ENCODE measurements at places on chromosomes 13 and 19.

- no peak for DNase-seq
These were observed 67.3 kb upstream of the SACS start for GRCh38 chr13:23500849-23501248.

DNA sequence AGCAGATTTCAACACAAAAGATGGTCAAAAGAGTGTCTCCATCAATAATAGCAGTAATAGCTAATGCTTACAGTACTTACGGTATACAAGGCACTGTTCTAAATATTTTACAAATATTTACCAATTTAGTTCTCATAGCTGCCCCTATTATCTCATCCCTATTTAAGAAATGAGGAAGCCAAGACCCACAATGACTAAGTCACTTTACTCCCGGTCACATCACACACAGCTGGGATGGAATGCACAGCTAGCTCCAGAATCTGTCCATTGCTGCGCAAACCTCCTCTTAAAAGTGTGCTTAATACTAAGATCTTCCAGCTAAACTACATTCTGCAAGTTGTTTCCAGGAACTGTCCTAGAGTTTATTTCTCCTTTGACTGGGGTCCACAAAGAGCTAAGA is 63.4 kb downstream of the RAP2A start:
- no peak for DNase-seq

DNA sequence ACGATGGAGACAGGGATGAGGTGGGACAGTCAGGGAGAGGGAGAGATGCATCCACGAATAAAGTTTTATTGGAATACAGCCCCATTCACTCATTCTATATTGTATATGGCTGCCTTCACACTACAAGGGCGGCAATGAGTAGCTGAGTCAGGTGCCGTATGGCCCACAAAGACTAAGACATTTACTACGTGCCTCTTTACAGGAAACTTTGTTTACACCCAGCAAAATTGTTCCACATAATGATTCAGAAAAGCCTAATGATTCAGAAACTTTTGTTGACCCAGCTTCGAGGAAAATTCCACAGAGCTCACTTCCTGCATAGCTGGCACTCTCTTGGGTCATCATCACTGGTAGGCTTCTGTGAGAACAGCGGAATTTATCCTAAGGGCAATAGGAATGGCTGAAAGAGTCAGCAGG is 87.3 kb upstream of the PEG3 start:
- no peak for DNase-seq

DNA sequence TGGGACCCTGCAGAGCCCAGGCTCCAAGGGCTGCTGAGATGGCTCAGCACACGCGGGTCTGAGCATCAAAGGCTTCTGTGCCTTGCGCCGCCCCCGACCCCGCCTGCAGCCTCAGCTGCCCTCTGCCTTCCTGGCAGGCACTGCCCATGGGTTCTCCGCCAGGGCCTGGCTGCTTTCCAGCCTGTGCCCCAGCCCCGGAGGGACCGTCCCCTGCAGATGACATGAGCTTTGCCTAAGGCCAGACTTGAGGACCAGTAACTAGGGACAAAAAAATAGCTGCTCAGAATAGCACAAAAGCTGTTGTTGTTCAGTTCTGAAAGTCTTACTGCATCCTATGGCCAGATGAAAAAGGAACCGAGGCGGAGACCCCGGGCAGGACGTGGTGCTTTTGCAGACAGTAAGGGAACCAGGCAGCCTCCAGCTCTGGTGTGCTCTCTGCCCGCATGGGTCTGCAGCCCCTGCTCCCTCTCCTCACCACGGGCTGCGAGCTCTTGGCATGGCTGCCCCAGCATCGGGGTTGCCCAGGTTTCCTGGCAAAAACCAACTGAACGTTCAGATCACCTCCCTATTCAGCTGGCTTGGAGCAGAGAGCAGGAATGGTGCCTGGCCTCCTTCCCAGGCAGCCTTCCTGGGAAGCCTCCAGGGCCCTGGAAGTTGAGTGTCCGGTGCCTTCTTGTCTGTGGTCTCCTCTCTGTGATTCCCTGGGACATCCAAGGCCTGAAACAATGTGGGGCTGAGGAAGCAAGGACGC is 12.5 kb upstream of the CFAP97D2 start:
- DNase-seq = no peak

DNA sequence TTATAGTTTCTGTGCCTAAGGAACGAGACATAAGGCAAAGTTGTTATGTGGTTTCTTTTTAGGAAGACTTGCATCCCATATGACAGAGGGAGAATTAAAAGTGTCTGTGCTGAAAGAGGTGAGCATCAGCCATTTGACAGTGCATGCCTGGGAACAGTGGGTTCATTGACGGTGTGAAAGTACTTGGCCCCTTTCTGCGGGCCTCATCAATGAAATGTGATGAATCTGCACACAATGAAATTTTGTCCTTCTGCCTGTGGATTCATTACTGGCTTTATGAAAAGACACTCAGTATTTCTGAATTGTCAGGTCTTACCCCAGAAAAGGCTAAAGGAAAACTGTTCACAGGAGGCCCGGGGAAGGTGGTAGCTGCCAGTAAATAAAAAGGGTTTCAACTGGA is 295.8 kb downstream of the FOXO1 start:
- DNase-seq = no peak

- no peak for DNase-seq
These were observed 83.7 kb downstream of the NALCN start for GRCh38 chr13:101332583-101332982.

- no peak for DNase-seq
These were observed 165.1 kb downstream of the PDS5B start for GRCh38 chr13:32751340-32751739.

GRCh38 chr19:58058467-58058866 is 615 bp upstream of the ZNF135 start:
- DNase-seq = no peak

DNA sequence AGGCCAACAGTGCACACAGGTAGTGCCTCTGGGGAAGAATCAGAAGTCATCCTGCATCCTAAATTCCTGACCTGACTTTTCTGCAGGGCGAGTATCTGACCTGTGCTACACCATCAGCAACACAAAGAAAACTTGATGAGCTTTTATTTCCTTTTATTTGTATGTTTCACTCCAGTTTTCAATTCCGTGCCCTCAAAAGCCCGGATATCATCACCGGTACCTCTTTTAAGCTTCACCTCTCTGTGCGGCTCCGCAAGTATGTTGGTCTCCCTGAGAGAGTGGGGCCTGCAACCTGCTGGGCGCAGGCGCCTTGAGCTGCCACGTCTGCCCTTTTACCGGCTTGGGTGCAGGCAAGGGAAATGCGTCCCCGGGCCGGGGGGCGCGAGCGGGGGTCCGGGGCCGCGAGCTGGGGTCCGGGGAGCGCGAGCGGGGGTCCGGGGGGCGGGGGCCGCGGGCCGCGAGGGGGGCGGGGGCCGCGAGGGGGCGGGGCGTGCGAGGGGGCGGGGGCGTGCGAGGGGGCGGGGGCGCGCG is 4.3 kb upstream of the DUXA start:
- peak; percentile 44 for DNase-seq

DNA sequence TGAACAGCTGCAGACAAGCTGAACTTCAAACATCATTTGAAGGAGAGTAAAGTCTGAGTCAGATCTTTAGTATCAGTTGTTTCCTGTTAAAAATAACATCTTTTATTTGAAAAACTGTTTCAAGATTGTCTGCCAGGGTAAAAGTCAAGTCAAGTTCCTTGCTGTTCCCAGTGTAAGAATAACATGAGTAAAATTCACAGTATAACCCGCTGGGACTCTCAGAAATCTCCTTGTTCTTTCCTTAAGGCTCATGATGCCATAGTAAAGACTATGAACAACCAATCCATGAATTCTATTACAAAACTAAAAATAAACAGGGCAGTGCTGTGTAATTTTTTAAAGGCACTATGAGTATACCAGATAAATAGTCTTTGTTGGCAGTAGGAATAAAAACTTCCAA is 112.9 kb downstream of the IRS2 start:
- DNase-seq = no peak

GRCh38 chr13:105087945-105088344 is 1447.5 kb downstream of the EFNB2 start:
- no peak for DNase-seq

DNA sequence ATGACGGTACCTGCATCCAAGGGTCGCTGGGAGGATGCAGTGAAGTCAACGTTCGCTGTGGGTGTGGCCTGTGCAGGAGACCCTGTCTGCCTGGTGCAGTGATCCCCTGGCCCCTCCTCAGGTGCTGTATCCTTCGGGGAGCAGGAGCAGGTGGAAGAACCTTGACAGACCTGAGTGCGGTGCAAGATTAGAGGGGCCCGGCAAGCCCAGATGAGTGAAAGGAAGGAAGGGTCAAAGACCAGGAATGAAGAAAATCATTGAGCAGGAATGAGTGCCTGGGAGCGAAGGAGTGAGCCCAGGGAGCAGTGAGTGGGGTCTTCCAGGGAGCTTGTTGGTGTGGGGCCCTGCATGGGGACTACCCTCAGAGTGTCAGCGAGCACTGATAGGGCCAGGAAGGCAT is 12.7 kb downstream of the B3GNT8 start:
- DNase-seq = no peak

DNA sequence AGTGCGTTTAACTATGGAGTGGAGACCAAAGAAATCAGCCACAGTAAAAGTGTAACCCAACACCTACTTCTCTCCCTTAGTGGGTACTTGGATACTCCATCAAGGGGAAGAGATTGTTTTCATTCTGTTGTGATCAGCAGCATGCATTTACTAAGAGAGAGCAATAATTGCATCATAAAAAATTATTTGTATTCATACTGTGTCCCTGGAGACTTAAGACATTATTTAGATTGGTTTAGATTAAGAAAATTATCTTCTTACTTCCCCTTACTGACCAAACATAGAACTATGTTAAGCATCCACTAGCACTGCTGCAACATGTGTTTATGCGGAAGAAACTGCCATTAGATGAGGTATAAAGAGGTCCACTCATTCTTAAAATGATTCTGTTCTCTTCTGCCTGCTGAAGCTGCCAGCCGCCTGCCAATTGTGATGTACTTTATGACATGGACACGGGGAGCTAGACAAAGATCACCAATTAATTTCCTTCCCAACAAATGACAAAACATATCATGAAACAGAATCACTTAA is 738.5 kb downstream of the DIAPH3 start:
- DNase-seq = no peak
